ENCODE measurements at places on chromosomes 4 and X. TPM values are rescaled to one million over a fixed set of nuclear protein-coding genes. Genes with fewer than 3 reads are reported as not detected.

DNA sequence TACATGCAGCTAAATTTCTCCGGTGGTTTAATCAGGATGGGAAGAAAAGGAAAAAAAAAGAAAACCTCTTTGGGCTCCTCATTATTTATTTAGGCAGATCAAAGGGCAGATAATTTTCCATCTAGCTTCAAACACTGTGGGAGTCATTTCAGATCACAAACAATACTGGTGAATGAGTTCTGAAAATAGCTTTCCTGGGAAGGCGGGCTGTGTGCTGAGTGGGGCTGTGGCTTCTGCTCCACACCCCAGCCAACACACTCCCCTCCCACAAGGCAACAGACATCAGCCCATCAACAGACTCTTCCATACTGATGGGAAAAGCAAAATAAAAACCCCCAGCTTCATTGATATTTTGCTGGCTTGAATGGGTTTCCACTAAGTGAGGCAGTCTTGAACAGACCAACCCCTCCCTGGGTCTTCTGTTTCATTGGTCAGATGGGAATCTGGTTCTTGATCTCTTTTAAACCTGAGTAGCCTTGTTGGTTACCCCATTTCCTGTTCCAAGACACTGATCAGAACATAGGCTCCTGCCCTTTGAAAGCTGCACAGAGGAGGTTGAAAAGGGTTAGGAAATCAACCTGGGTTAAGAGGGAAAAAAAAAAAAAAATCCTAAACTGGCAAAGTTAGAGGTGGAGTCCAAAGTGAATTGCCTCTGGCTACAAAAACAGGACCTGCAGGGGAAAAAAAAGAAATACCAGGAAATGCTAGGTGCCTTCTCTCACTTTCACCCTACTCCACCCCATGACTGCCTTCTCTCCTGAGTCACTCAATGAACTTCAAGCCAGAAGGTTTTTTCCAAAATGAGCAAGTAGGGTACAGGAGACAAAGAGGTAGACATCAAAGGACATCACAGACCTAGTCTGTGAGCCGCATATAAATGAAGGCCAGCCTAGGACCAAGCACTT lies 20.0 kb downstream of the AMOT start:
- DNase-seq, result no peak

GRCh38 chr4:18180122-18180521 lies 158.6 kb upstream of the LCORL start:
- DNase-seq, result no peak

GRCh38 chr4:114116861-114117260 lies 137.4 kb upstream of the ARSJ start:
- no peak for DNase-seq

DNA sequence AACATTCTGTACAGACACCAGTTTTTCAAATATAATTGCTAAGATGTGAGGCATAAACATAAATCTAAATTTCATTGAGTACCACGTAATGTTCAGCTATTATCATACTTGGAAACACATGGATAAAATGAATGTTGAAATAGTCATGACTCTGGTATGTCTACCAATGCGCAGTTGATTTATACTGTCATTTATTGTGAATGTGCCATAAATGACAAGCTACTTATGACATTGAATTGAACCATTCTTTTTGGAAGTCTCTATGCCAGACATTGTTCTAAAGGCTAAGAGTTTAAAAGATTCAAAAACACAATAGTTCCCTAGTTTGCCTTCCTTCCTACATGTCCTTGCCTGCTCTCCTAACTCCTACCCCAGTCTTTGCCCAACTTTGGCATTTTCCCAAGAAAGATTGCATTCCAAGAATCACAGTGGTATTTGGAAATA lies 96.6 kb upstream of the DMD start:
- DNase-seq, result no peak

GRCh38 chr4:139655116-139655515 lies 10.5 kb upstream of the MGST2 start:
- DNase-seq, result no peak

Gene CYTL1
- total RNA-seq, result 13.9 TPM

Data from mesothelial cell of epicardium (in vitro differentiated cells).